NCI-H2081 treated with DMSO at 0.1 percent for 48 hours (cell line): ENCODE measurements at places on chromosomes 7 and 10.

- no peak for DNase-seq
Measured at GRCh38 chr10:63481815-63482421, 16.1 kb upstream of the JMJD1C start.

DNA sequence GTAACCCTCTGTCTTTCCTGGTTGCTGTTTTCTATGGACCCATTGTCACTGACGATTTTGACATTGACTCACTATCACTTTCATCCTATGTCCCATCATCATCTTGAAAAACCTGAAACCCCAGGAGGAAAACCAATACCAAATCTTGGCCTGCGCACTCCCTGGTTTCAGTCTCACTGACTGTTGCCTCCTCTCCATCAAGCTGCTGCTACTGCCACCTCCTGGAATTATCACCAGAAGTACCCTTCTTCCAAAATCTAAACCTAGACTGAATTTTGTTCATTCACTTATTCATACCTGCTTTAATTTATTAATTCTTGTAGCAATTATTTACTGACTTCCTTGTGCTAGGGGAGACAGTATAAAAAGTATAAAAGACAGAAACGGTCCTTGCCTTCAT, 44.5 kb upstream of the ACBD5 start:
- DNase-seq, result no peak

DNA sequence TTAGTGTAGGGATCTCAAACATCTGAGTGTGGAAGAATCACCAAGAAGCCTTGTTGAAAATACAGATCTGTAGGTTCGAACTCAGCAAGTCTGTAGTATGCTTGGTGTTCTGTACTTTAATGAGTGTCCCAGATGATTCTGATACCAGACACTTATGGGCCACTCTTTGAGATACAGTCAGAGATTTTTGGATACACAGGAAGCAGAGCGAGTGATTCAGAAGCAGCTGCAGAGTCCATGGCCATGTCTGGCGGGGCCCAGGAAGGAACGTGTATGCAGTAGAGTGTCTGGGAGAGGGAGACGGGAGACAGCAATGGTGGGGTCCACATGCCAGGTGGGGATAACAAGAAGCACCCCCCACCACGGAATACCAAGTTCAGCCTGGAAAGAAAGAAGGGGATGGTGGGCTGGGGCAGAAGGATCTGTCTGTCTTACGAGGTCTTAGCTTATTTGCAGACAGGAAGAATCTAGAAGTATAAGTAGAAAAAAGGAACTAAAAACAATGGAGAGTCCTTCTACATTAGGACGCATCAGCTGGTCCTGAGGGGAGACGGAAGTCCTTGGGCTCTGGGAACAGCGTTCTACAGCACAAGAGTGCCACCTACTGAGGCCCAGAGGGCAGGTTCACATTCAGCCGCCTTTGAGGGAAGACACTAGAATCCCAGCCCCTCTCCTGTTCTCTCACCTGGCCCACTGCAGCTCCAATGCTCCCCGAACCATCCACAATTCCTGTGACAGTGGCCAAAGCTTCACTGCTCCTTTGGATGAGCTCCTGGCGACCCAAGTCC, 55.4 kb downstream of the SLC37A3 start:
- DNase-seq, result no peak

DNA sequence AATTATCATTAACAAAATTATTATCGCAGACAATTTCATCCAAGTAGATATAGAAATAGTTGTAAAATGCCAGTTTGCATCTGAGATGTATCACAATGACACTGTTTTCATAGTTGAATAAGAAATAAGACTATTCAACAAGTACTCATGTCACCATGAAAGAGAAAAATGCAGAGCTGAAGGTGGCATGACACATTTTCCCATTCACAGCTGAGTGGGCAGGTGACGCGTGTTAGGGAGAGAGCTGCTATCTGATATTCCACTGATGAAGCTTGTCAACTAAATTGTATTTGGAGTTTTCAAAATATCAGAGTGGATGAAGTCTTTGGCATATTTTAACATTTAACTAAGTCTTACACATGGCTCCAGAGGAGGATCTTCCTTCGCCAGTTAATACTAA, 70.3 kb upstream of the HDAC9 start:
- DNase-seq, result no peak

DNA sequence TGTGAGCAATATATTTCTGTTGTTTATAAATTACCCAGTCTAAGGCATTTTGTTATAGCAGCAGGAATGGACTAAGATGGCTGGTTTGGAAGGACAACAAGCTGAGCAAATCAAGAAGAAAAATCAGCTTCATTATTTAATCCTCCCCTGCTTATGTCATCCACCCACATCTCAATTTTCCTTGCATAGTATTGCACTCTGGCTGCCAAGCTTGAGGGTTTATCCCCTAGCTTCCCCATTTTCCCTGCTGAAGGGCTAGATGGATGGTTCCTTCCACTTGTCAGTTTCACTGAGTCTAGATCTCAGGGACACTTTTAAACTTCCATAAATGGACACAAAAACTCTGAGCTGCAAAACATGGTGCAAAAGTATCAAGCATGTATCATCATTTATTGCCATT, 75.2 kb upstream of the LAMB4 start:
- DNase-seq, result no peak

GRCh38 chr7:107152011-107152410, 16.8 kb upstream of the HBP1 start:
- no peak for DNase-seq

- DNase-seq, result no peak
Measured at GRCh38 chr10:26621243-26621888, 76.1 kb upstream of the PDSS1 start.

DNA sequence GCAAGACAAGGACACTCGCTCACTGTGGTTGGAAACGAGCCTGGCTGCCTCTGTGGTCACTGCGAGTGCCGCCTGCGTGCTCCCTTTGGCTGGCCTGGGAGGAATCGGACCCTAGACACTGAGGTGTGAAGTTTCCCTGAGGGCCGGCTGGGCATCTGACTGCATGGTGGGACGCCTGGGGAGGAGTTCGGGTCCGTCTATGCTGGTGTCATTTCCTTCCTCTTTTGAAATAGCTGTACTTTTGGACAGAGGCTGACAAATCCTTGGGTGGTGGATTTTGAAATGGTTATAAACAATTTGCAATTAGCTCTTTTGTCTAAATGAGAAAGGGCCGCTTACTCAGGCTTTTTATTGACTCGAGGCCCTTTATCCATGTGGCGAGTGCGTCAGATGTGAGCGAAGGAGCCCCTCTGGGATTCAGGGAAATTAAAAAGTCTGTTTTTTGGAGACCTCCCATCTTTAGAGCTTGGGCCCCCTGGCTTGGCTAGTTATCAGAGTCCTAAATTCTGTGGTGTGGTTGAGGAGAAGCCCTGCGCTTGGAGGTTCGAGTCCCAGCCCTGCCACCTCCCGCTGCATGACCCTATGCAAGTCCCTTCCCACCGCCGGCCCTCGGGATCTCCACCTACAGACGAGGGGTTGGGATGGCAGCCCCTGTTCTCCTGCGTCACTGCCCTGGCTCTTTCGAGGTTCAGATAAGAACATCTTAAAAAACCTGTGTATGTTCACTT, 147.1 kb downstream of the RGS10 start:
- DNase-seq, result no peak

DNA sequence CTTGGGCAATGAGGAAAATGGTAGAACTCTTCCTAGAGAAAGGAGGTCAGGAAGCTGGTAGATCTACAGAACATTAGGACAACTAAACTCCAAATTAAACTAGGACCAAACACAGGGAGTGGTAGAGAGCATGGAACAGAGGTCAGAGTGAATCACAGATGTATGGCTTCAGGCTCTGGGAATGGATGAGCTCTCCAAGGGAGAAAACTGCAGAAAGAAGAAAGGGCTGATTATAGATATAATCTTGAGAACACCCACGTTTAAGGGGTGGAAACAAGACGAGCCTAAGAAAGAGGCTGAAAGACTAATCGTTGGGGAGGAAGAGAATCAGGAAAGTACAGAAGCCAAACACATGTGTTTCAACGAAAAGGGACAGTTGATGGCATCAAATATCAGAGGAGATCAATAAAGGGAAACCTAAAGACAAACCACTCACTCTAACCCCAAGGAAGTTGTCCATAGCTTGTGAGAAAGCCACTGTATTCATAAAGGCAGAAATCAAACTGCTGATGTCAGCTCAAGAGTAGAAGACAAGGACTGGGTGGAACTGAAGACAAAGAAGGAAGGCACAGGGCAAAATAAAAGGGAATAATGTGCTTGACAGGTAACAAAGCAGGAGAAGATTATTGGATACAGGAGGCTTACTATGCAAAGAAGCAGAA, 41.4 kb downstream of the NUDCD3 start:
- no peak for DNase-seq
